Stimulated activated CD4-positive, alpha-beta T cell treated with anti-CD3 and anti-CD28 coated beads, TNF-alpha, amount 100 ng/mL, for 48 hours (primary cell): ENCODE measurements at places on chromosomes 3 and 15.

- DNase-seq: no peak
These were observed 105.1 kb downstream of the ZMAT3 start for GRCh38 chr3:178966299-178967176.

DNA sequence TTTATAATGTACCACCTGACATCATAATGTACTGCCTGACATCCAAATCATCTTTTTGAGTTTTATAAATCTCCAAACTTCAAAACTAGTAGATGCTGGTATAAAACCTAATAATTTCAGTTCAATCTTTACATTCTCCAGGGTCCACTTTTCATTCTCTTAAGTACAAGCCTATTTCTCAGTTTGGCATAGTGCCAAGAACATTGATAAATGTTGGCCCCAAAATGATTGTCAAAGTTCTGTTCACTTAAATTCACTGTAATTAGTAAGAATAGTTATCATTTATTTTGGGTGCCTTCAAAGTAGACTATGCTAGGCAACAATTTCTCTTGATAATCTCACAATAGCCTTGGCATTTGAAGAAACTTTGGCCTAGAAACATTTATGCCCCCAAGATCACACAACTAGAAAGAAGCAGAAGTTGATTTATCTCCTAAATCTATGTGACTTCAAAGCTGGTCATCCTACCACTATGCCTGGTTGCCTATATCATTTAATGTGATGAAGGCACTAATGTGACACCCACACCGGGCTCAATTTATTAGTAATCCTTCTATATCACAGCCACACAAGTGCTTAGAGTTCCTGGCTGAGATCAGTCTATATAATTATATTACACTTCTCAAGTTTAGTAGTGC, 101.7 kb downstream of the ZNF609 start:
- DNase-seq: no peak

DNA sequence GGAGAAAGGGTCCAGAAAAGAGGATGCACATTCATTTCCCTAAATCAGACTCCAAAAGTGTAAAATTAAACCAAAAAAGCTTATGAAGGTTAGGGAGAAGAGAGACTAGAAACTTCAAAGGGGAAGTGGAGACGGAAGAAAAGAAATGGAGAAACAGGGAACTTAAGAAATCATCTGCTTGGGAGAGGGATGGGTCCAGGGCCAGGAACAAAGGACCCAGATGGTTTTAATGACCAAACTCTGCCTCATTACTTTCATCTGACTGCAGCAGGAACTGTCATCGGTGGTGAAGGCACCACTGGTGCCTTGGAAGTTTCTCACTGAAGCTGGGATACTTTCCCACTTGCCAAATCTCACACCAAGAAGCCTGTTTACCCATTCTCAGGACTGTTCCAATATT, 70.5 kb upstream of the SLC4A7 start:
- no peak for DNase-seq

GRCh38 chr3:168671091-168671490, 575.4 kb upstream of the GOLIM4 start:
- no peak for DNase-seq

- DNase-seq: no peak
These were observed at the start of gene MASP1 for GRCh38 chr3:187291512-187292132. TSS of gene MASP1 (minus strand) at chr3:187291737. CDS start at chr3:187291632, 105 bp downstream.

DNA sequence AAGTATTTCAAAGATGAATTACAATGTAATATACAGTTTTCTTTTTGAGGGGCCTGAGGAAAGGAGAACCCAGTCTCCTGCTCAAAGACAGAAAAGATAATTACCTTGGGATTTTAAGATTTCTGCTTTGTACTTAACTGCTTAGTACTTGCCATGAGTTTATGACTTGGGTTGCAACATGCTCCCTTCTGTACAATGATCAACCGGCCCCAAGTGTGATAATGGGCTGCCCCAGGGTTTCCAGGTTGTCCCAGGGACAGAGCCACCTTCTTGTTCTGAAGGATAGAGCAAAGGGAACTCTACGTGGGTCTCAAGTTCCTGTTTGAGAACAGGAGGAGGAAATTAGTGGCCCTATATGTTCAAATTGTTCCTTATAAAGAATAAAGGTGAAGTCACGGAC, 104.8 kb downstream of the ABHD5 start:
- DNase-seq: no peak

DNA sequence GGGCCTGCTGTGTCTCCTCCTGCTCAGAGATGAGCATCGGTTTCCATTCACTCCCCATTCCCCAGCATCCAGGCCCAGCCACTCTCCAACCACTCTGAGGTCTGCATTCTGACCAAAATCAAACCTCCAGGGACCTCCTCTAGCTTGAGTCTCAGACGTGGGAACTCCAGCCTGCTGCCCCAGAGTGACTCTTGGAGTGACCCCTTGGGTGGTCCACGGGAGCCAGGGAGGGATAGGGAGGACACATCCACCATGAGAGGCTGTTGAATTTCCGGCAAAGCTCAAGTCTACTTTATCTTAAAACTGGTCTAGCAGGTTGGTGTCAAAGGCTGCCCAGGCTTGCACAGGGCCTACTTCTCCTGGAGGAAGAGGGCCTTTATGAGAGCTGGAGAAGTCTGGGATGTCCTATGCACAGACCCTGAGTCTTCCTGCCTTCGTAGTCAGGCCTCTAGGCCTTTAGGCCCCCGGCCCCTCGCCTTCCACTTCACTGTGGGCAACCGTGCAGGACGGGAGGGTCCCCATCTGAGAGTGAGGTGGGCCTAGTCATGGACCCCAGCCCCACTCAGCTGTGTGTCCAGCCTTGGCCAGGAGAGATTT, 8.9 kb downstream of the CISH start:
- no peak for DNase-seq

GRCh38 chr15:41773332-41773728, 954 bp upstream of the MAPKBP1 start:
- DNase-seq: no peak
